ENCODE measurements at places on chromosomes 3 and 15. TPM values are rescaled to one million over a fixed set of nuclear protein-coding genes. Genes with fewer than 3 reads are reported as not detected.

DNA sequence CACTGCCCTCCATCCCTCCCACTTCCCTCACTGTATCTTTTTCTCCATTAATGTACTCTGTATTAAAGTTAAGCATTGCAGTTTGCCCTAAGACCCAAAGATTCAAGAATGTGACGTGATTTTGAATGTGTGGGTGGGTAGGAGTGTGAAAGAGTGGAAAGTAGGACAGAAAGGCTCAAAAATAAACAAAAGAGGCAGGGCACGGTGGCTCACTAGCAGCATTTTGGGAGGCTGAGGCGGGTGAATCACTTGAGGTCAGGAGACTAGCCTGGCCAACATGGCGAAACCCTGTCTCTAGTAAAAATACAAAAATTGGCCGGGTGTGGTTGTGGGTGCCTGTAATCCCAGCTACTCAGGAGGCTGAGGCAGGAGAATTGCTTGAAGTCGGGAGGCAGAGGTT, 18.4 kb downstream of the TFRC start:
- no peak for DNase-seq
- peaks cover 17% of the 10 kb centered on the region for H3K4me1 ChIP-seq
- H3K36me3 ChIP-seq: peaks cover 73% of the 10 kb centered on the region
- no peaks in the 10 kb centered on the region for H3K27me3 ChIP-seq
- no peak overlapping the region for H3K4me3 ChIP-seq

- H3K4me3 ChIP-seq: no peak overlapping the region
- no peak overlapping the region for H3K27ac ChIP-seq
- H3K36me3 ChIP-seq: no peaks in the 10 kb centered on the region
- no peaks in the 10 kb centered on the region for H3K4me1 ChIP-seq
- no peak for DNase-seq
Measured at GRCh38 chr3:134054881-134055280, 25.2 kb upstream of the SLCO2A1 start.

GRCh38 chr15:52112203-52112750, 298 bp downstream of the BCL2L10 start:
- no peaks in the 10 kb centered on the region for H3K36me3 ChIP-seq
- H3K4me3 ChIP-seq: peak overlapping the region; percentile 60
- DNase-seq: peak; percentile 72
- peaks cover 42% of the 10 kb centered on the region for H3K27me3 ChIP-seq

GRCh38 chr15:100753503-100753902, 126.1 kb upstream of the ALDH1A3 start:
- no peaks in the 10 kb centered on the region for H3K36me3 ChIP-seq
- H3K4me1 ChIP-seq: peaks cover 20% of the 10 kb centered on the region
- no peaks in the 10 kb centered on the region for H3K27me3 ChIP-seq
- DNase-seq: no peak
- no peak overlapping the region for H3K27ac ChIP-seq
- H3K4me3 ChIP-seq: no peak overlapping the region

GRCh38 chr15:43067717-43068461, 37.9 kb downstream of the UBR1 start:
- H3K36me3 ChIP-seq: peaks cover 15% of the 10 kb centered on the region
- peak; percentile 32 for DNase-seq
- no peak overlapping the region for H3K4me3 ChIP-seq
- H3K4me1 ChIP-seq: no peaks in the 10 kb centered on the region
- 0 out of 2 replicates have a peak overlapping the region, but pooled peaks have one; percentile 15 for H3K27ac ChIP-seq
- H3K27me3 ChIP-seq: no peaks in the 10 kb centered on the region

GRCh38 chr15:45690581-45691260, 55.9 kb downstream of the SQOR start:
- no peak overlapping the region for H3K4me3 ChIP-seq
- H3K4me1 ChIP-seq: no peaks in the 10 kb centered on the region
- H3K27me3 ChIP-seq: no peaks in the 10 kb centered on the region
- no peaks in the 10 kb centered on the region for H3K36me3 ChIP-seq
- no peak overlapping the region for H3K27ac ChIP-seq

- H3K27ac ChIP-seq: peak overlapping the region; percentile 64
- peaks cover 27% of the 10 kb centered on the region for H3K4me1 ChIP-seq
- H3K4me3 ChIP-seq: no peak overlapping the region
- no peaks in the 10 kb centered on the region for H3K36me3 ChIP-seq
- peak; percentile 57 for DNase-seq
Measured at GRCh38 chr3:72590732-72591221, 257.5 kb downstream of the SHQ1 start.

DNA sequence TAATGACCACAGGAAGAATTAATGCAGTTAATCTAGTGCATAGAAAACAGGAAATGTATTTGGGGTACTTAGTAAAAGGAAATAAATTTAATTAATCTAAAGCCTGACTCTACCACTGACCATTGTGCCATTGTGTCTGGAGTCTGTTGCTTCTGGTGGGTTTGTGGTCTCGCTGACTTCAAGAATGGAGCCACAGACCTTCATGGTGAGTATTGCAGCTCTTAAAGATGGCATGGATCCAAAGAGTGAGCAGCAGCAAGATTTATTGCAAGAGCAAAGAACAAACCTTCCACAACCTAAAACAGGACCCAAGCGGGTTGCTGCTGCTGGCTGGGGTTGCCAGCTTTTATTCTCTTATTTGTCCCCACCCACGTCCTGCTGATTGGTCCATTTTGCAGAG, 711.5 kb upstream of the LMCD1 start:
- no peaks in the 10 kb centered on the region for H3K36me3 ChIP-seq
- DNase-seq: no peak
- H3K27me3 ChIP-seq: no peaks in the 10 kb centered on the region
- no peak overlapping the region for H3K27ac ChIP-seq
- H3K4me1 ChIP-seq: peaks cover 36% of the 10 kb centered on the region

Gene TRAT1
- total RNA-seq: not detected

Gene CCDC14
- 89.2 TPM for total RNA-seq

Gene TM4SF4
- total RNA-seq: not detected

Gene CCDC54
- total RNA-seq: not detected

Gene CSPG5
- total RNA-seq: 3.4 TPM
